ENCODE measurements at places on chromosomes 7 and 10.

GRCh38 chr7:7212612-7213011 is 30.3 kb downstream of the C1GALT1 start:
- DNase-seq = no peak

DNA sequence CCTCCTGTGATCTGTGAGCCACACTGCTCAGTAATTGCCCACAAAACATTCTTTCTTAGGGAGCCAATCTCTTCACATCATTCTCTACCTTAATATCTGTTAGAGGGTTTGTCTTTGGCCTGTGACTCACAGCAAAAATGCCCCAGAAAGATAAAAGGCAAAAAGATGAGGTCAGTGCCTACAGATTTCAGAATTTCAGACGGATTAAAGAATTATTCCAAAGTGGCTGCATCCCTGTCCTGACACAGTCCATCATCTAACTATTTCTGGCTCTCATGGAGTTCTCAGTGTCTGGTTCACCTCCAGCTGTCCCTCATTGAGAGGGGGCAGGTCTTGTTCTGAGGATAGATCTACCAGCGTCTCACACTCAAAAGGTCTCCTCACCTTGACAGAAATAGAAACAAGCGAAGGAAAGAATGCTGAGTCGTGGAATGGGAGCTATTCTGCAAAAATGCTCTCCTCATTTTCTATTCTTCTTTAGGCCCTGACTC is 138.5 kb upstream of the AOAH start:
- no peak for DNase-seq

DNA sequence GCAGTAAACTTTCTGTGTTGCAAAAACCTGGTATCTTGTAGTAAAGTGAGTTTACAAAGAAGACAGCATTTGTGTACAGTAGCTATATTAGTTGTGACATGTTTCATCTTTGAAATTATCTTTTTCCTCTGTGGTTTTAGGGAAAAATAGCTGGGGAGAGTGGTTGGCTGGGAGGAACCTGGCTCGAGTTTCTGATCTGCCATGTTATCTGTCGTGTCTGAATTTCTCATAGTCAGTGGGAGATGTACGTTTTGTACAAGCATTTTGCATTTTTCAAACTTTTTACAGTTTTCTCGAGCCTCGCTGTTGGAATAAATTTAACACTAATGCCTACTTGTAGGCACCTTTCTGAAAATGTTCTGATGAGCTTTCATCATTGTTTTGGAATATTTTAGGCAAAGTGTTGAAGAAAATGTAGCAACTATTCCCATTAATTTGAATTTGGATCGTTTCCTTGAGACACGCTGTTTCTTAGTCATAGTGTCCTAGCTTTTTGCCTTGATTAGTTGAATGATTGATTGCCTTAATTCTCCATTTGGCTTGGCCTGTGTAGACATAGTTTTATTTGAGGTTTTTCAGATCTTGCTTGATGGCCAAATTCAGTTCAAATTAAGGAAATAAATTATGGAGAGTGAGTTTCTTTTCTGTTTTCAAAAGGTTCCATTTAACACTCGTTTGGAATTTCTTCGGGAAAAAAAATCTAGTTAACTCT is 65.1 kb downstream of the CAMK1D start:
- no peak for DNase-seq

- DNase-seq = no peak
Measured at GRCh38 chr10:76883596-76883995, 754.0 kb downstream of the KCNMA1 start.

DNA sequence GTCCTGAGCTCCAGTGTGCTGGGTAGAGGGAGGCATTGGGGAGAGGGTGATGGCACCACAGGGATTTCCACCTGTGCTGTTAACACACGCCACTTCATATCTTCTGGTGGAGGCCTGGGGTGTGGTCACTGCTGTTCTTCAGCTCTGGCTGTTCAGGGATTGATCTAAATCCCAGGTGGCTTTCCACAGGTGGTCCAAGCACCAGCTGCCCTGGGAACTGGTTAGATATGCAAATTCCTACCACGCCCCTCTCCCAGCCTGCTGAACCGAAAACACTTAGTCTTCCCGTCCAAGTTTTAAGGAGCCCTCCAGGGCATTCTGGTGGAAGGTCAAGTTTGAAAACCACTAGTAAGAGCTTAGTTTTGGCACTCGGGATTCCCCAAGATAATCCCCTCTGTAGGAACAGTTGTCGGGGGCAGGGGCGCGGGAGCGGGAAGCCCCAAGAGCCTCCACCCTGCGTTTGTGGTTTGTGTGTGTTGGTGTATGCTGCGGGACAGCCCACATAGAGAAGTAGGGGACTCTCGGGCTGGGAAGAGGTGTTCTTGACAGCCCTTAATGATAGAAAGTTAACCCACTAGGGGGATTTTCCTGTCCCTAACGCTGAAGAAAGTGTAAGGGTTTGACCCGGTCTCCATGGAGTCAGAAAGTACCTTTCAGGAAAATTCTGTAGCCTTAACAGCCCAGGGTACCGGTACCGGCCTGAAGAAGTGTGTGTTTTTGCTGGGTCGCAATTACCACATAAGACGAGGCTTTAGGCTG is 5.1 kb downstream of the DEPP1 start:
- DNase-seq = no peak

GRCh38 chr7:79610748-79611304 is 157.4 kb upstream of the MAGI2 start:
- DNase-seq = no peak

DNA sequence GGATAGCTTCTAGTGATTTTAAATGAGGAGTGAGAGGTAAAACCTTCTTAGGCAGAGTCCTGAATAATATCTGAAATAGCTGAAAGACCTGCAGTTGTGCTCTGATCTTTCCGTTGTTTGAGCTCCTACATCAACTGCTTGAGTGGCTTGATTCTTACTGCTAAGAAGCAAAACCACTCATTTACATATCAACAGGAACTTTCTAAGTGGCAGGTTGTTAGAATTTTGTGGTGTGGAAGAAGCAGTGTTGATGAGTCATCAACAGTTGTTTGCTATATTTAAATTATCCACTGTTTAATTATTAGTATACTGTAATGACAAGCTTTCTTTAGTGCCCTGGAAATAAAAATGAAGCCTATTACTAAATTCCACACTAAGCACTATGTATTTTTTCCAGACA is 689.5 kb downstream of the DNAJB9 start:
- DNase-seq = no peak

DNA sequence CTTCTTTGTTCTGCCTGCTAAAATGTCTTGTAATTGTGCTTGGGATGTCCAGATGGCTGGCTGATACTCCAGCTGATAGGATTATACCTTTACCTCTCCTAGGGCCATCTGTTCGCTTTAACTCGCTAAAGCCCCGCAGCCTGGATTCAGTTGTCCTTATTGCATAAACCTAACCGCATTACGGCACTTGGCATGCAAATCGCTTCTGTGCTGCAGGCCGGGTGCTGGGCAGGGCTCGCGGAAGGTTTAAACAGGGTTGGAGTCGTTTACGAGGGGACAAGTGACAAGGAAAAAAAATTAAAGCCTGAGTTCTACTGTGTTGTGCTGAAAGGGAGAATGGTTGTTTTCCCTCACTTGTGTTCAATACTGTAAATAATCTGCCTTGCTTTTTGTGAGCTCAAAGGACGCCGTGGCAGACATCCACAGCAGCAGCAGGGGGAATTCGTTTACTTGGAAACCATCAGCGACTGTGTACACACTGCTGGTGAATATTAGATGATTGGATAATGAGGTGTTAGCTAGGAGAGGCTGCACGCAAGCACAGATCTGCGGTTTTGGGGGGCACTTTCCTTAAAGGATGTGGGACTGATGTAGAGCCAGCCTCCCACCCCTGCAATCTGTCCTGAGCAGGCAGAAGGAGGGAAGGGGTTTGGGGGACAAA is 93.0 kb downstream of the EBF3 start:
- no peak for DNase-seq

Data from HCT116 (cell line).